Activated naive CD4-positive, alpha-beta T cell (primary cell): ENCODE measurements at places on chromosomes 3 and 15.

- DNase-seq, result no peak
These were observed 2.4 kb downstream of the HACD3 start for GRCh38 chr15:65532738-65533051.

DNA sequence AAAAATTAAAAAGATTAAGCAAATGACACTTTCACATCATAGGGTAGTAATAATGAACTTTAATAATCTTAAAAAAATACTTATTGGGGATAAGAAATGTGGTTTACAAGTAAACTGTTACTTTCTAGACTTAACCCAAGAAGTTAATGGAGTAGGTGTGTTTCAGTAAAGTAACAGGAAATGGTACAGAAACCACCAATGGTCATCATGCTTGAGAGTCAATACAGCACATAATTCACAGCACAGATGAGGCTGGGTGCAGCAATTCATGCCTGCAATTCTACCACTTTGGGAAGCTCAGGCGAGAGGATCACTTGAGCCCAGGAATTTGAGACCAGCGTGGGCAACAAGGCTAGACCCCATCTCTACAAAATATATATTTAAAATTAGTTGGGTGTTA lies 11.5 kb upstream of the USP50 start:
- DNase-seq, result no peak

DNA sequence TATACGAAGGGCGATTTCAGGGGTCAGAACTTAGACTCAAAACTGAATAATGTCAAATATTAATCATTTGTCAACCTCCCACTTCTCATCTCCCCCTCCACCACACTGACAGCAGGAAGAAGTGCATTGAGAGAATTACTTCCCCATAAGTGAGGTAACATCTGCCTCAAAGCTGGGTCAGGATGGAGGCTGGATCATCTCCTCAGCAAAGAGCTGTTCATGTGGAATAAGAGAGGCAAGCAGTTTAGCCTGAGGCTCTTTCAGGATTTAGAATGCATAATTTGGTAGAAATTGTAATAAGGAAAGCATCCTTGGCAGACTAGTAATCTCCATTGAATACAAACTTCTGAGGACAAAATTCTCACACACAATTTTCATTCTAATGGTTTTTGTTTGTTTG lies 512.1 kb downstream of the ROBO1 start:
- no peak for DNase-seq

DNA sequence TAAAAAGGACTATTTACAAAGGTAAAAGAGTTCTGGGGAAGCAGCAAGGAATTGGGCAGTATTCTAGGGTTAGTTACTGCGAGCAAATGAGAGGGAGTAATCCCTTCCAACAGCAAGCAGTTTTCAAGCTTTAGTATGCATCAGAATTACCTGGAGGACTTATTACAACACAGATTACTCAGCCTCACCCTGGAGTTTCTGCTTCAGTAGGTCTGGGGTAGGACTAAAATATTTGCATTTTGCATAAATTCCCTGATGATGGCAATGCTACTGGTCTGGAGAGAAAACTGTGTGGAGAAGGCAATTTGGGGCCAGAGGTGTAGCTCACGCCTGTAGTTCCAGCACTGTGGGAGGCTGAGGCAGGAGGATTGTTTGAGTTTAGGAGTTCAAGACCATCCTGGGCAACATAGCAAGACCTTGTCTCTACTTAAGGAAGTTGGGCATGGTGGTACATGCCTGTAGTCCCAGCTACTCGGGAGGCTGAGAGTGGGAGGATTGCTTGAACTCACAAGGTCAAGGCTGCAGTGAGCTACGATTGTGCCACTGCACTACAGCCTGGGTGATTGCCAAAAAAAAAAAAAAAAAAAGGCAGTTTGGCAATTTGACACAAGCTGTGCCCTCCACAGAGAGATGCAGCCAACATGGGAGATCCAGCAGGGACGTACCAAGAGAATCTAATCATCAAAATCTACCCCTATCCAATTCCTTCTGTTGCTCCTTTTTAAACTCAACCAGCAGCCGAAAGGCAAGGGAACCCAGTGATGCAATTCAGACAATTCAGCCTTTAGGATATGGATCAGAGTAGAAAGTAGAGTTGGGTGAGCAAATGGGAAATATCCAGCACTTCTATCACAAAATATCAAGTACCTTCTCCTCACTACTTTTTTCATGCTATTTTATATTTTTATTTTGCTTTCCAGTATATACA lies 27.1 kb upstream of the AP4E1 start:
- no peak for DNase-seq

DNA sequence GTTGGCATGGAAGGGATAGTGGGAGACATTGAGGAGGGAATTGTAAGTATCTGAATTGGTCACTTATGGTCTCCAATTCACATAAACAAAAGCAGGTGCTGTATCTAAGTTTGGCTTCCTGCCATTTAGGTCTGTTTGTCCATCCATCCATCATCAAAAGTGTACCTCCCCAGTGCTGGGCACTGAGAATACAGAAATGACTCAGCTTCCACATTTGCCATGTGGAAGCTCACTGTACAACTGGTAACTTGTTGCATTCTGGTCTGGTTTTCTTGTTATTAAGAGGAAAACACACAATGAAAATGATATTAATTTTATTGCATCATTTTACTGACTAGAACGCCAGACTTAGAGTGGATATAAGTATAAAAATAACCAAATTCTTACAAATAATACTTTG lies 30.9 kb upstream of the MUC13 start:
- no peak for DNase-seq

DNA sequence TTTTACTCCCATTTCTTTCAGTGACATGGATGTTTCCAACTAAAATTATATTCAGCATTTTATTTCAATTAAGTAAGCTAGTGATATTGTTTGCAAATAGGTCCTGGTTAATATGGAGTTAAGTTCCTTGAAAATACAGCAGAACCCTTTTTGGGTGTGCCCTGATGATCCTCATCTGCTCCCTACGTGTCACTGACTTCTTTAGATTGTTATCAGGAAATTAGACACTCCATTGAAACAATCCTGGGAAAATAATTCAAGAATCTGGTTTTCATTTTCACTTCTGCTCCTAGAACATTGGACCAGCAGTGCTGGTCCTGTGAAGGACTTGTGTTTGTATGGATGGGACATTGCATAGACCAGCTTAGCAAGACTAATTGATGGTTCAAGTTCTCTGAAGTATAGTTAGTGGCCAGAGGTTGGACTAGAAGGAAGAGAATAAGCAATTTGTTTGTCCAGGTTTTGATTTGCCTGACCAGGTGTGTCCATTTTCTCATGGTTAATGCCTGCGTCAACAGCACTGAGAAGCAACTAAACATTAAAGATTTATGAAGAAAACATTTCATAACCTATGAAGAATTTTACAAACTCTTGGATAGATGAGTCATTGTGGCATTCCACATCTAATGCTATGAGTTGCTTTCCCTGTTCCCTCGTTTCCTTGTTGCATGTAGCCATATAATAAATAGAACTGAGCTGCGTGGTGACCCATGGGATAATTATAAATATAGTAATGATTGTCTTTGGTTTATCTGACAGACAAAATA lies 95.8 kb downstream of the ZPLD1 start:
- no peak for DNase-seq

DNA sequence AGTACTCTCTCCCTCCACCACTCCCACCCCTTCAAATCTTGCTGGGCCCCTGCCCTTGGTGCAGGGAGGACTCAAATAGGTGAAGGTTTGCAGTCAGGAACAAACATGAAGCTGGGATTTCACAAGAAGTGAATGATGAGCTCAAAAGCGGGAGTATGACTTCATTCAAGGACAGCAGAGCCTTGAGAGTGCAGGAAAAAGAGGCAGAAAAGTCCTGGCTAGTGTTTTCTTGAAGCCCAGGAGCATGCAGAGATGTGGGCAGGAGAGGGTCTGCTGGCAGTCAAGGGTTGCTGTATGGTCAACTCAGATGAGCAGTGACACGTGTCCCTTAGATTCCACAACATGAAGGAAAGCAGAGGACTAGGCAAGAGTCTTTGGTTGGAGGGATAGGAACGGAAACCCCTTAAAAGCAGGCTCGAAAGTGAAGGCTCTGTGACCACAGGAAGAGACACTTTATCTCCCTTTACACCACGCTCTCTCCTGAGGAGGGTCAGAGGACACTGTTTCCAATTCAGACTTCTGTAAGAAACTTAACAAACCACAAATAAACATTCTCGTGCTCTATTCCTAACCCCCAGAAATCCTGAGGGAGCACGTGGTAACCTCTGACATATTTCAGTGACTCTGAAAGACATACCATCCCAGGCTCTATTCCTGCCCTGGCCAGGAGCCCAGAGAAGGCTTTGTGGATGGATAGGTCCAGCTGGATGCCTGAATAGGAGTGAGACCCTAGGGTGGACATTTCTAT lies 168.0 kb upstream of the NDN start:
- DNase-seq, result no peak

DNA sequence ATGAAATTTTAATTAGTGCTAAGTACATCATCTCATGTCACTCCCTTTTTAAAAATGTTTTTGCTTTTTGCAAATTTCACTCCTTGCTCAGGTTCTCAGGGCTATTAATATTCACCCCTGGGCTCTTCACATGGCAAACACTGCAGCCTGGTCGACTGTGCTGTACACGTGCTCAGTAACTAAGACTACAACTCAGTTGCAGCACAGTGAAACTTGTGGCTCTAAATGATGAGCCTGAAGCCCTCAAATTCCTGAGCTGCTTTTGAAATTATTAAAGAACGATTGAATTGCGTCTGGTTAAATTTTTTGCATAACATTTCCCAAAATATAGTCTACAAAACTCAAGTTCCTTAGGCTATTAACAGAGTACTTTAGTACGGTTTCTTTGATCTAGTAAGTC lies 159.3 kb upstream of the C2CD4B start:
- no peak for DNase-seq

GRCh38 chr3:31952205-31952604 lies 28.9 kb downstream of the OSBPL10 start:
- no peak for DNase-seq

DNA sequence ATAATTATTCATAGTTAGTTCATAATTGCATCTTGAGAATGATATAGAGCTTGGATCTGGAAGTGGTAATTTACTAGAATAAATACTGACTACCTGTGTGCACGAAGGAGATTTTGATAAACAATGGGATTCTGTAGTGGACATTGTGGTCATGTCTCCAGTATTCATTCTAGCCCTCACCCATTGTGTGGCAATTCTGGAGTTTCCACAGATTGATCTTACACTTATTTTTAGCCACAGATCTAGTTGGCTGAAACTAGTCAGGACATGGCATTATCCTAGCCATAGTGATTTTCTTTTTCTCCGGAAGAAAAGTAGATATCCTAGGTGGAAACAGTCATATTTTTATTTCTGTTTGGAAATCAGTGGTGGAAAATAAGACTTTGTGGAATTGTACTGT lies 833.1 kb downstream of the NAALADL2 start:
- no peak for DNase-seq

DNA sequence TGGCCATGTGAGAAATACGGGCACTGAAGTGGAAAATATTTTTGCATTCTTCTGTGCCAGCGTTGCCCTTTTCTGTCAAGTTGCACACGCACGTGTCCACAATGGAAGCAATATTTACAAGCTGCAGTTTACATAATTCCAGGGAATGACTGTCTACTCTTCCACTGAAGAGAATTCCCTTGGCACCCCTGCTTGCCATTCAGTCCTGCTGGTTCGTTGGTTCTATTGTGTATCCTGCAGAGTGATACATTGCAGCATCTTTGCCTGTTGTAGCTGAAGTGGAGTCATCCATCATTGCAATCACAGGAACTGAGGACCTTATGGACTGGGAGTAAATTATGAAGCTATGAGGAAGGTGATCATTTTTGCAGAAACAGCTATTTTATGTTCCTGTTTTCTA lies 759.4 kb downstream of the ROBO2 start:
- no peak for DNase-seq

DNA sequence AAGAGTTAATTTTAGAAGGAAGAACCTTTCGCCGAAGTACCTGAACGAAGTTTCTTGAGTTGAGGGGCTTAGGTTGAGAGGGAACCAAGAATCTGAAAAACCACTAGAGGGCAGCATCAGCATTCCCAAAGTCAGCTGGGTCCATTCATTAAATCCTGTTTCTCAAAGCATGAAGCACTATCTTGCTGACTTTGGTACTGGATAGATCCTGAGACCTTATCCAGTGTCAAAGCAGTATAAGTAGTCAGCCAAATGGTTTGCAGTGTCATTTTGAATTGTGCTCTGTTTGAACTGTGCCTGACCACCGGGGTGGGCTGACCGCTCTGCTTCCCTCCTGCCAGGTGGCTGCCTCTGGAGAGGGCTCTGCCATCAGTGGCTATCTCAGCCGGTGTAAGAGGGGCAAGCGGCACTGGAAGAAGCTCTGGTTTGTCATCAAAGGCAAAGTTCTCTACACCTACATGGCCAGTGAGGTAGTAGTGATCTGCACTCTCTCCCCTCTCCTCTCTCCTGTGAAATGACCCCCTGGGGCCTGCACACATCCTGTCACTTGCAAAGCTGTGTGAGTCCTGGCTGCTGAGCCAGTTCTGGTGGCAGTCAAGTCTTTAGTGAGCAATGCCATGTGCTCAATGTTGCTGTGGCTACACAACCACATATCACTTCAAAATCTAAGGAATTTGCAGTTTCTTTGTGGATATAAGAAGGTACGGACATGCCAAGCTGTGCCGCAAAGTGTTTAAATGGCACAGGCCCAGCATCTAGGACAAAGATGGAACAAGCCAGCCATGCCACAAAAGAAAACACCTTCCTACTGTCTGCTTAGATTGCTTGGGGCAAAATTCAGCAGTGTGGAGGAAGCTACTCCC lies 21.4 kb upstream of the NR2C2 start:
- DNase-seq, result no peak

DNA sequence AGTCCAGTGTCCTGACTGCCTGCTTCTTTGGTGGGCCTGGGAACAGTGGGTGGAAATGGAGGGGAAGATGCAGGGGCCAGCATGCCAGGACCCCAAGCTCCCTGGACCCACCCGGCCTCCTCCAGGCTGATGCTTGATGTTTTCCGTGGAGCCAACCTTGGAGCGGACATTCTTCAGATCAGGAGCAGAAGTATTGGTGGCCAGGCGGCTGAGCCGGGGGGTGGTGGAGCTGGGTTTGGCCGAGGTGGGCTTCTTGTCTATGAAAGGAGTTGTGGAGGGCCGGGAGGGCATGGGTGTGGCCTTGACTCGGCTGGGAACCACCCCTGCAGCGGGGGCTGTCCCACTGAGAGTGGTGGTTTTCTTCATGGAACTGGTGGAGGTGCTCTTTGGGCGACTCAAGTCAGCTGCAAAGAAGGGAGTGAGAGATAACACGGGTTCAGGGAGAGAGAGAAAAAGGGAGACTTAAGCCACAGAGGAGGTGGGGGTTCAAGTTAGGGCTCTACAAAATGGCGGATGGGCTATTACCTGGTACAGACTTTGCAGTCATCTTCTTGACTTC lies 67.8 kb downstream of the DHX30 start:
- no peak for DNase-seq

- no peak for DNase-seq
These were observed 28.5 kb downstream of the PLCL2 start for GRCh38 chr3:16913264-16913580.
